ENCODE measurements at places on chromosomes 12 and 14.

DNA sequence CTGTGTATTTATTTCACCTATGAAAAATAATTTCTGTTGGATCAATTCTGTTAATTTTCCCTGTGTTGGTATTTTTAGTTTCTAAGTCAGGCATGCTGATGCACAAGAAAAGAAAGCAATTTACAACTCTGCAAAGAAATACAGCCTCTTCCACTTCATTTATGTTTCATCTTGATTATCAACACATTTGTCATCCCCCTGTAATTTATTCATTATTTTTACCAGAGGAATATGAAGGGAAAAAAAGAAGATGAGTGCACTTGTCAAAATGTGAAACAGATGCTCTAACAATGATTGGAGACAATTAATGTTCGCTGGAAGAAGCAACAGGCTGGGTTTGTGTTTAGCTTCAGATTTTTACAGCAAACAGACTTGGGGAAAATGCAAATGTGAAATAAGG is 958.5 kb upstream of the SEL1L start:
- DNase-seq: no peak

DNA sequence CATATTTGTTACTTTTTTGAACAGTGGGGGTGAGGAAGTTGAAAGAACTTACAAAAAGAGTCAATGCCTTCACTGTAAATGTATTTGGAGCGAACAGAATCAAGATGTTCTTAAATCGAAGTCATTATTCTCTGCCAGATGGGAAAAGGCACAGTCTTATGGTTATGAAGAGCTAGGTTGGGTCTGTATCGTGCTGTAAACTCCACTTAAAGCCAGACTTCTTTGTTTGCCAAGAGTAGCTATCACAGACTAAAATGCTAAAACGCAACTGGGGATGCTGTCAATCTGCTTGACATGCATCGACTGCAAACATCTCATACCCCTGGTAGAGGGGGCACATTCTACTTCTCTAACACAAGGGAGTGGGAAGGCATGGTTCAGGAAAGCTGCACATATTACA is 160.4 kb downstream of the DACT1 start:
- no peak for DNase-seq

- no peak for DNase-seq
These were observed 39.6 kb upstream of the LIN7A start for GRCh38 chr12:80977346-80977745.

GRCh38 chr12:115209230-115209629 is 525.3 kb upstream of the TBX3 start:
- no peak for DNase-seq

GRCh38 chr14:67371247-67372148 is 11.4 kb downstream of the EIF2S1 start:
- DNase-seq: no peak

- DNase-seq: no peak
These were observed 457.1 kb downstream of the GLT1D1 start for GRCh38 chr12:129310346-129310745.

GRCh38 chr12:62799766-62800406 is 135.1 kb downstream of the PPM1H start:
- no peak for DNase-seq

GRCh38 chr12:91225316-91225715 is 42.7 kb upstream of the DCN start:
- no peak for DNase-seq

- DNase-seq: no peak
These were observed 13.2 kb upstream of the TSPAN11 start for GRCh38 chr12:30913323-30913722.

DNA sequence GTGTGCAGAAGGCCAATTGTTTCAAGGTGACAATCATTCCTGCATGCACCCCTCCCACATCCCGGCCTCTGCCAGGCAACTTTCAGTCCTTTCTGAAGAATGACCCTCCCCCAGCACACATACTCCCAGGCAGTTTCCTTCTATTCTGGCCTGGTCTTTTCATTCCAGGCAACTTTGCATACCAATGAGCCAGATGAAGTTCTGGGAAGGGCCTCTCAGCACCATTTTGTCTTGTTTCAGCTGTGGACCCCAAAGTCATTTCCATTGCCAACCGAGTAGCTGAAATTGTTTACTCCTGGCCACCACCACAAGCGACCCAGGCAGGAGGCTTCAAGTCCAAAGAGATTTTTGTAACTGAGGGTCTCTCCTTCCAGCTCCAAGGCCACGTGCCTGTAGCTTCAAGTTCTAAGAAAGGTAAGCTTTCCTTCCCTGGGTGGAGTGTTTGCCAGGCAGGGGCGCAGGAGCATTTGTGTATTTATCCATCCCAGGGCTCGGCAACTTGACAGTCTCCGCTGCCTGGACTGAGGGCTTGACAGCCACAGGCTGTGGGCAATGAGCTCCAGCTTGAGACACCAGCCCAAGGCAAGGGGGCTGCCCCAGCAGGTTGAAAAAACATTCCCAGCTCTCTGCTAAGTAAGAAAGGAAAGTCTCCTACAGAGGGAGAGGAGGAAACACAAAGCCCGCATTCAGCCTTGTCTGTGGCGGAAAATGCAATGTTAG is 16.4 kb downstream of the BCL2L14 start:
- no peak for DNase-seq

DNA sequence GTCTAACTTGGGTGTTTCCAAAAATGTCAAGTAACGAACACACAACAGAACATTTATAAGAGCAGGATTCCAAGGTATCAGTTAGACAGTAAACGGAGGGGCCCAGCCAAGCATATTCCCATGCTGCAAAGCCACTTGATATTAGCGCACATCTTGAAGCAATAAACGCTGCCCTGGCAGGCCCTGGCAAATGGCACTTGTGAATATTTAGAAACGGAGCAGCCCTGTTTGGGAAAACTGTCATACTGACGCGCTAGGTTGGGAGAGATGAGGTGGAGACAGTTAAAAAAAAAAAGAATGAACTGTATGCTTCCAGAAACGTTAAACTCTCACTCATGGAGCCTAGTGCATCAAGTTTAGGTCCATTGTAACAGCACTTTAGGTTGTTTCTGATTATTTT is 9.3 kb downstream of the DGLUCY start:
- DNase-seq: no peak

DNA sequence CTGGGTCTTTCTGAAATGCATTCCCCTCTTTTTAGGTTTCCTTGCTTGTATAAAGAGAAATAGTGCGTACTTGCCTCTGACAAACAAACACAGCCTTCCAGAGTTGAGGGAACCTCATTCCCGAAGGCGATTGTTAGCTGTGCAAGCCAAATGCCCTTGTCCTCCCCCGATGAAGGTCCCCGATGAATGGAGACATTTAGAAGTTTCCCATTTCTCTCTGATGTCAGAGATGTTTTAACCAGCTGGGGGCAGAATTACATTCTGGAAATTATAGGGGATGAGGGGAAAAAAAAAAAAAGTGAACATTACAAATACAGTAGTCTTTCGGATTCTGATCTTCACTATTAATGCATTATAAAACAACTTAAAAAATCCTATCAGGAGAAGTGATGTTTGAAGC is 366.8 kb downstream of the VRK1 start:
- DNase-seq: no peak

All from stimulated activated CD4-positive, alpha-beta T cell treated with anti-CD3 and anti-CD28 coated beads, TNF-alpha, amount 100 ng/mL, for 1 hour (primary cell).